COR-L47 (cell line): ENCODE measurements at places on chromosomes 7 and 10.
A peak's percentile ranks its signal among the peaks of the same experiment; 100 is the strongest.

- no peak for DNase-seq
These were observed 57.8 kb downstream of the PHYHIPL start for GRCh38 chr10:59234194-59234593.

DNA sequence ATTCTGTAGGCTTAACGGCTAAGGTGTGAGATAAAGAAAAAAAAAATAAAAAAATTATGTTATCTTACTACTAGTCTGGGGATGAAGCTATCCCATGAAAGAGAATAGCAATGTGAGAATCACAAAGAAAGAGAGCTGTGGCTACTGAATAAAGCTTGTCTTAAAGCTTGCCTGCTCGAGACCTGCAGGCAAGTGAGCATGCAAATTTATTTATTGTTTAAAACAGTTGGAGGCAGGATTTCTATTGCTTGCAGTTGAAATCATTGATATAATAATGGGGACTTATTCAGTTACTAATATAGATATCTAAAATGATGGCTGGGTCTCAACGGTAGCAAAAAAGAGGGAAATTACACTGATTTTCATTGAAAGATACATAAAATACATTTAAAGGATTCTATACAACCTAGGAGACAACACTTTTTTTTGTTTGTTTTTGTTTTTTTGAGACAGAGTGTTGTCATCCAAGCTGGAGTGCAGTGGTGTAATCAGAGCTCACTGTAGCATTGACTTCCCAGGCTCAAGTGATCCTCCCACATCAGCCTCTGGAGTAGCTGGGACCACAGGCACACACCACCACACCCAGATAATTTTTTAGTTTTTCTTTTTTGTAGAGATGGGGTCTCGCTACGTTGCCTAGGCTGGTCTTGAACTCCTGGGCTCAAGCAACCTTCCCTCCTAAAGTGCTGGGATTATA lies 144.5 kb upstream of the FEZF1 start:
- no peak for DNase-seq

DNA sequence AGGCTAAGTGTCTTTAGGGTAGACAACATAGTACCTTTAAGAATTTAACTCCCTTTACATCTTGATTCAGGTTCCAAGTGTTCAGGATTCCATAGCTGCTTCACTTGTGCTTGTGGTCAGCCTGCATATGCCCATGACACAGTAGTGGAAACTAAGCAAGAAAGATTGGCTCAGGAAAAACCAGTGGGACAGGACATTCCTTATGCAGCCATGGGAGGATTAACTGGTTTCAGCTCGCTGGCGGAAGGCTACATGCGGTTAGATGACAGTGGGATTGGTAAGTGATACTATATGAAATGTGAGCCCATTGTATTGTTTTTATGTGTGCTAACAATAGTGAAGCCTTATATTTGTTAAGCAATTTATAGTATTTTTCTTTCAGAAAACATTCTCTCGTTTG lies 11.3 kb downstream of the FAM221A start:
- DNase-seq, result no peak

DNA sequence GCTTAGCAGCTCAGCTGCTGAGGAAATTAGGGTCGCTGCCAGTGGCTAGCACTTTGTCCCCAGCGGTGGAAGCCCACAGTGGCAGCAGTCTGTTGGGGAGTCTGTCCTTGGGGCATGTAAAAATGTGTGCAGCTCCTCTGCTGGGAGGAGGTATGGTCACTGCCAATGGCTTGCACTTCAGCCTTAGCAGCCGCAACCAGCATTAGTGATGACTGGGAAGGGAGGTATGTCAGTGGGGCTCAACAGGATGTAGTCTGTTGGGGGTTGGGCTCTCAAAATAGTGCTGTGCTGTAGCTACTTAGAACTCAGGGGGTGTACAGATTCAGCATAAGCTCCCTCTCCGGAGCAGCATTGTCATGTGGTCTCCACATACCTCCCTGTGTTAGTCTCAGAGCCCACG lies 189.9 kb downstream of the ZEB1 start:
- DNase-seq, result no peak

GRCh38 chr7:44084701-44085100 lies 2.4 kb upstream of the POLM start:
- DNase-seq, result no peak

DNA sequence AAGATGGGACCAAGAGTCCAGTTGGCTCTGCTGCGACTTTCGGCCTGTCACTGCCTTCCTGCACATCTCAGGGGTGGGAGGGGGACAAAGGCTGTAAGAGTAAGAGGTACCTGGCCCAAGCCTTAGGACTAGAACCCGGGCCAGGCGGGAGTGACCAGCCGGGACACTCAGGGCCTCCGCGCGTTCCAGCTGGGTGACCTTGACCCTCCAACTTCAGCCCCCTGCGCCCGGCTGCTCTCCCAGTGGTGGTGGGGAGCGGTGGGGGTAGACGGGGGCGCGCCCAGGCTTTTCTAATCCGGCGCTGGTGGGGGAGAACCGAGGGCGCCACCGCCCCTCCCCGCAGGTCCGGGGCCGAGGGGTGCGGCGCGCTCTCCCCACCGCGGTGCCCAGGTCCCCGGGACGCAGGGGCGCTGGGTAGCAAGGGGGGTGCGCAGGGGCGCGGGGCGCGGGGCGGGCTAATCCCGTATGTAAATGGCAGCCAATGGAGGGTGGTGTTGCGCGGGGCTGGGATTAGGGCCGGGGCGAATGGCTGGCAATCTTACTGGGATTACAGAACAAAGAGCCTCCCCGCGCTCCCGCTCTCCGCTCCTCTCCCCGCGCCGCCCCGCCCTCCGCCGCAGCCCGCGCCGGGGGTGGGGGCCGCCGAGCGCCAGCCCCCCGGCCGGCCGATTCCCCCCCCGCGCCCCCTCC lies at the start of gene GTF2IRD1:
Gene GTF2IRD1, plus strand, starts transcription at position 585 of the 690 bp plus-strand sequence. CDS start 54,175 bp downstream, outside the sequence.
- peak; percentile 73 for DNase-seq

GRCh38 chr7:120780938-120781337 lies 77.0 kb downstream of the TSPAN12 start:
- no peak for DNase-seq

DNA sequence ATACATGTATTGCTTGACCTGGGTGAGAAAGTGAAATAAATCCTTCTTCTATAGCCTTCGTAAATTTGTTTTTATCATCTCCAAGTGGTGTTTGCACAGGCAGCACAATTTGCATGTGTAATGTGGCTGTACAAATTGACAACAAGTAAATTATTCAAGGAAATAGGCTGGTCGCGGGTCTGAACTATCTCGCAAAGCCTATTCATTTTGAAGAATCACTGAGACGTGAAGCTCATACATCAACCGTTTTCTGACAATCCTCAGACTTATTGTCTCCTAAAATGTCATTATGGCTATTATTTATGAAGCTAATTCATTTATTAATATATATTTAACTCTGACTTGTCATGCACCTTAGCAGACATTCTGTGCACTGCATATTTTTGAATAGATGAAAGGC lies 16.2 kb upstream of the FAM204A start:
- DNase-seq, result peak; percentile 8

- DNase-seq, result no peak
These were observed 217.3 kb downstream of the CELF2 start for GRCh38 chr10:11234857-11235531.

- DNase-seq, result peak; percentile 54
These were observed 32.4 kb downstream of the ANXA11 start for GRCh38 chr10:80172896-80173295.

- no peak for DNase-seq
These were observed 55.4 kb upstream of the TRIM8 start for GRCh38 chr10:102588875-102589274.

GRCh38 chr7:47440320-47440719 lies 141.6 kb downstream of the TNS3 start:
- no peak for DNase-seq

GRCh38 chr7:142868188-142868985 lies 13.5 kb downstream of the EPHB6 start:
- DNase-seq, result no peak

DNA sequence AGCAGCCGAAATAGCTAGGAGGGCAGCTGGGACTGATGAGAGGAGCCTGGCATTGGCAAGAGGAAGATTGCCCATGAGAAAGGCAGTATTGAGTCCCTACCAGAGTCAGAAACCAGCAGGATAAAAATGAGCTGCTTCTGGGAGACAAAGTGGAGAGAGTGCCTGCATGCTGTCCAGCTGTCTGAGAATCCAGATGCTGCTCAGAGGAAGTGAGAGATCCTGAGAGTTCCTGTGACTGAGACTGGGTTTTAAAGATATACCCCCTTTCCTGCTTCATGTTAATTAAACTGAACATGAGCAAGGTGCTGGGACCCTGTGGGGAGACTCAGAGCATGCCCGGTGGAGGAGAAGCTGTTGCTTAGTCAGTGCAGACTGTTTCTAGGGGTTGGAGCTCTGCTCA lies 107.5 kb downstream of the KIF20B start:
- no peak for DNase-seq

DNA sequence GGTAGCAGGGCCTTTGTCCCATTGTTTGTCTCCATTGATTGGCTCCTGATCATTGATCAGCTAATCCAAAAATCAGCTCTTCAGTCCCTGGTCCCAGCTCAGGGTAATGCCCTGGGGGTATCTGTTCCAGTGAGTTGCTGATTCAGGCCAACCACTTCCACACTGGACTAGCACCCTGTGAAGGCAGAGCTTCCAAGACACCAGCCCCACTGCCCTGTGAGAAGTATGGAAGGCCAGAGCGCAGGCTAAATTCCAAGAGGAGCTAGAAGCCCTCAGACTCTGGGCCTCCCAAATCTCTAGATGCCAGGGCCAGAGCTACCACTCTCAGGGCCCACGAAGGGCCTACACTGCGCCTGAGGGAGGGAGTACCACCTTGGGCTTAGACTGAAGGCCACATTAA lies 10.4 kb downstream of the TMEM72 start:
- no peak for DNase-seq

DNA sequence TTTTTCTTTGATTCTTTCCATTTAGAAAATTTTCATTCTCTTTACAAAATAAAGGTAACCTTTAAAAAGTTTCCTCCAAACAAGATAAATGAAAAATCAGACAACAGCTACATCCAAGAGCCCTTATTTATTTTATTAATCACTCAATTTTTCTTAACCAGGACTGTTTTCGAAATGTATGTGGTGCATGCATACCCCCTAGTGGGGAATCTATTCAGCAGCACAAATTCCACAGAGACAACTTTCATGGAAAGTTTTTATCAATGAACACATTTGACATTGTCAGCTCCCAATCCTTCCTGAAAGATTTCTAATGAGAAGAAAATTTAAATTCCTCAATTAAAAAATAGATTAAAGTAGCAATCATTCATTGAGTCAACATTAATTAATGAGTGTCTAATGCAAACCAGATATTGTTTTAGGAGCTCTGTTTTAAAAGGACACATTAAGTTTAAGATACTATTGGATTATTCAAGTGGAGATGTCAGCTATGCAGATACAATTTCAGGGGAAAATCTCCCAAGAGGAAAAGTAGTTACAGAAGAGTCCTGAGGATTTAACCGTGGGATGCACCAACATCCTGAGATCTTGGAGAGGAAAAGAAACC lies 5.2 kb upstream of the HTR7 start:
- DNase-seq, result no peak

DNA sequence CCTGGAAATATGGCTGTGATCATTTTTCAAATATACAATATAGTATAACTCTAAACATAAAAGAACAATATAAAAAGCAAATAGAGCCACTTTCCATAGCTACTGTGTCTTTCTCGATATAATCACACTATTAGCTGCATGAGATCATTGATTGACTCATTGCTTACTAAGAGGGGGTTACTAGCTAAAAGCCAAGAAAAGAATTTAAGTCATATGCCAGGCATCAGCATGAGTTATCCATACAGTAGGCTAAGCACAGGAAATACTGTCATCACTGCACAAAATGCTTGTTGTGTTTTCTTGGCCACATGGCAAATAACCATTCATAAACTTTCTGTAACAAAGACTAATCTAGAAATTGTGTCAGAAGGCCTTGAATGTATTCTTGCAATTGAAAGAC lies 18.8 kb upstream of the ABCB5 start:
- no peak for DNase-seq

DNA sequence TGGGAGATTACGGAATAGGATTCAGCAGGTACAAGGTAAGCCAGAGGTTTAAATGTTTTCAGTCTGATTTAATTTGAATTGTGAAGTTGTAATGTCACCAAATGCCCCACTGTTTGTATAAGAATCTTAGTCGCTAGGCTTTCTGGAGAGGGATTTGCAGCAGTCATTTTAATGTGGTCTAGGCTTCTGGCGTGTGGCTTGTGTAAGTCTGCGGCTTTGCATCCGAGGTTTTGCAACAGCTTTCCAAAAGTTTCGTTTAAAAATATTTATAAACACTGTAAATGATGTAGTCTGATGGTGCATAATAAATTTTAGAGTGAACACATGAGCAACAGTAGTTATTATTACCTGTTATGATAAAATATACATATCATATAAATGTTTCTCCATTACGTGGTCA lies 26.1 kb upstream of the BHLHA15 start:
- DNase-seq, result no peak

GRCh38 chr10:43942096-43942850 lies 293.6 kb upstream of the ZNF32 start:
- no peak for DNase-seq

DNA sequence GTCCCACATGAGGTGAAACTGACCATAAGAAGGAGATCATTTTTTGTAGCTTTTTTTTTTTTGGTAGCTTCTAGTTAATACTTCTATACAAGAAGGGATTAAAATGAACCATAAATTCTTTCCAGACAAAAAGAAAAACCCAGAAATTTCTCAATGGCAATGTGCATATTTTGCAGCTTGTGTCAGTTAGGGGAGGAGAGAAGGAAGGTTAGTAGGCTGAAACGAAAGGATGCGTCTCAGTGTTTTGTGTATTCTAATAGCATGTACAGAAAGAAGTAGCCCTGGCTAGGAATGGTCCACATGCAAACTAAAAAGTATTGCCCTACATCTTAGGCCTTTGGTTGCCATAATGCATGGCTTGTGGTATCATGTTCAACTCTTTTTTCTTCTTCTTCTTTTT lies 90.6 kb downstream of the CACNB2 start:
- no peak for DNase-seq

GRCh38 chr10:79488336-79488735 lies 24.0 kb upstream of the EIF5AL1 start:
- no peak for DNase-seq

DNA sequence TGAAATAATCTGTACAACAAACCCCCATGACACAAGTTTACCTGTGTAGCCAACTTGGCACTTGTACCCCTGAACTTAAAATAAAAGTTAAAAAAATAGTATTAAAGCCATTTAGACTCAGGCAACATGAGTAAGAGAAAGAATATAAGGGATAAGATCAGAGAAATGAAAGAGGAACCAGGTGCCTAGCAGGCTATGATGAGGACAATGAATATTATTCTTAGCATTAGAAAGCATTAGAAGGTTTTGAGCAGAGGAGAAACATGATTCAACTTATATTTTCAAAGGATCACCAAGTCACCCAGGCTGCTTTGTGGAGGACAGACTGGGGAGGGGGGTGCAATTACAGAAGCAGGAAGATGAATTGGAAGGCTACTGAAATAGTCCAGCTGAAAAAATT lies 48.1 kb upstream of the TES start:
- DNase-seq, result no peak

GRCh38 chr7:17524746-17525145 lies 226.3 kb downstream of the AHR start:
- DNase-seq, result no peak

- DNase-seq, result no peak
These were observed 2.5 kb upstream of the ETV1 start for GRCh38 chr7:13991791-13992595.

- DNase-seq, result peak; percentile 4
These were observed 1.8 kb downstream of the PARP12 start for GRCh38 chr7:140060788-140061606.

GRCh38 chr7:47442605-47442865 lies 139.4 kb downstream of the TNS3 start:
- no peak for DNase-seq
